H9 (cell line): ENCODE measurements at places on chromosomes 2 and 18. TPM values are rescaled to one million over a fixed set of nuclear protein-coding genes. Genes with fewer than 3 reads are reported as not detected.

Gene GPBAR1
- total RNA-seq = 0.37 and 0.44 TPM in 2 replicates

Gene EMILIN2
- total RNA-seq = 20.0 and 21.3 TPM in 2 replicates

Gene MLPH
- 3.4 TPM in 2 replicates for total RNA-seq

Gene BCL11A
- 91.4 and 92.7 TPM in 2 replicates for total RNA-seq

Gene SFT2D3
- 4.7 and 5.0 TPM in 2 replicates for total RNA-seq

Gene ACMSD
- total RNA-seq = not detected in 2 replicates
